ENCODE measurements at places on chromosomes 7 and 10.

DNA sequence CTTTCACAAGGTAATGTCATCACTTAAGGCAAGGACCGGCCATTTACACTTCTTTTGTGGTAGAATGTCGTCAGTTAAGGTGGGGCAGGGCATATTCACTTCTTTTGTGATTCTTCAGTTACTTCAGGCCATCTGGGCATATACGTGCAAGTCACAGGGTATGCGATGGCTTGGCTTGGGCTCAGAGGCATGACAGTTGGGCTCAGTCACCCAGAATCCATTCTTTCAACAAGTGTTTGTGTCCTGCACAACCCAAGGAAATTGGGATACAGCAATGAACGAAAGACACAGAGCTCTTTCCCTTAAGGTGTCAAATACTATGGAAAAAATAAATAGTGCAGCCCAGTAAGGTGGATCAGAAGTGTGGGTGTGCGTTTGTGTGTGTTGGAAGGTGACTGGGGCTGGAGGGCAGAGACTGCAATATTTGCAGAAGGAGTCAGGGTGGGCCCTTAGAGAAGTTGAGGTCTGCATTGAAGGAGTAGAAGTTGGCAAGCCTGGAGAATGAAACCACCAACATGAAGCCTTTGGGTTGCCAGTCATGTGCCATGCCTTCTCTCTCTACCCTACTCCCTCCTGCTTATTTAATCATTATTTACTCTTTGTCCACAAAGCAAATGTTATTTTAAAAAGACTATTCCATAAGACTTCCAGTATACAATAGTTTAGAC lies 222.8 kb upstream of the PRKCQ start:
- DNase-seq, result no peak

- DNase-seq, result no peak
Observed at GRCh38 chr7:69749994-69750393, 151.7 kb downstream of the AUTS2 start.

DNA sequence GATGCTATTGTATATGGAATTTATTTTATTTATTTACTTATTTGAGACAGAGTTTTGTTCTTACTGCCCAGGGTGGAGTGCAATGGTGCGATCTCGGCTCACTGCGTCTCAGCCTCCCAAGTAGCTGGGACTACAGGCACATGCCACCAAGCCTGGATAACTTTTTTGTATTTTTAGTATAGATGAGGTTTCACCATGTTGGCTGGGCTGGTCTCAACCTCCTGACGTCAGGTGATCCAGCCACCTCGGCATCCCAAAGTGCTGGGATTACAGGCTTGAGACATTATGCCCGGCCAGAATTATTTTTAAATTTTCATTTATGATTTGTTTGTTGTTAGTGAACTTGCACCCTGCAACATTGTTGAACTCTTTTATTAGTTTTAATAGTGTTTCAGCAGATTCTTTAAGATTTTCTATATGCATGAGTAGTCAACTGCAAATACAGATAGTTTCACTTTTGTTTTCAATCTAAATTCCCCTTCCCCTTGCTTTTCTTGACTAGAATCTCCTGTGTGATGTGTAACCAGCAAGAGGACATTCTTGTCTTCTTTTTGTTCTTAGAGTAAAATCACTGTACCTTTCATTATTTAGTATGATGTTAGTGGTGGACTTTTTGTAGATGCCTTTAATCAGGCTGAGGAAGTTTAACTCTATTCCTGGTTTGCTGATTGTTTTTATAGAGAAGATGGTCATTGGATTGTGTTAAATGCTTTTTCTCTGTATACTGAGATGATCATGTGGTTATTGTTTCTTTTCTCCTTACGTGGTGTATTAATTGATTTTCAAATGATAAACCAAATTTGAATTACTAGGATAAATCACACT lies 27.8 kb downstream of the ZNF33A start:
- DNase-seq, result no peak

GRCh38 chr10:30510184-30510931 lies 76.4 kb downstream of the MAP3K8 start:
- DNase-seq, result no peak

GRCh38 chr10:6815346-6815745 lies 235.3 kb upstream of the PRKCQ start:
- no peak for DNase-seq

Measured in KBM-7 (cell line).